Activated B cell treated with CpG ODN at 0.5 μM for 24 hours (primary cell): ENCODE measurements at places on chromosomes 1 and 21.

GRCh38 chr21:40905251-40905650 lies 58.3 kb upstream of the DSCAM start:
- DNase-seq = no peak

- DNase-seq = no peak
Measured at GRCh38 chr1:86224651-86225310, 68.2 kb upstream of the COL24A1 start.

DNA sequence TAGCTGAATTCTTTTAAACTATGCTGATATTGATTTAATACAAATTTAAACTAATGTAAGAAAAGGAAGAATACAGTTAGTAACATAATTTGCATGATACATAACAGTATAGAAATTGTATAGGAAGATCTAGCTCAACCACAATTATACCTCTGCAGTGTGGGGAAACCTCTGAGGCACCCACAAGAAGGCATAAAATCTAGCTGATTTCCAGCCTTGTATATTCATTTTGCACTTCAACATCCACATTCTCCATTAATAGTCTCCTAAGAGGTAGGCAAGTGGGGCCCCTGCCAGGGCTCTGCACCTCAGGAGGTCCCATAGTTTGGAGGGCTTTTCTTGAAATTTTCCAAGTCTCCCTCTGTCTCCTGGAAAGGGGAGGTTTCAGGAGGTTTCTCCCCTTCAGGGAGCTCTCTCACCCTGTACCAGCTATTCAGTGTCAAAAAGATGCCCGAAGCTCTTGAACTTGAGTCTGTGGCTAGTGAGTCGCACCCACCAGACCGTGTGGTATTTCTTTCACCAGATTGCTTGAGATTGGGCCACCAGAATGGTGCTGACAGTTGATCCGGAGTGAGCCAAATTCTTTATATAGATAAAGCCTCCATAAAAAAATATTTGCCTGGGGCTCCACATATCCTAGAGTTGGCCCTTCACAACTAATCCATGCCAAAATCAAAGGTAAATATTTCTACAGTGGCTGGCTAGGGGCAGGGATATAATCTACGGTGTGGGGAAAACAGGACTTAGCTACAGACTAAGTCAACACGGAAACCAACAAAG lies 108.2 kb downstream of the TIAM1 start:
- DNase-seq = no peak

DNA sequence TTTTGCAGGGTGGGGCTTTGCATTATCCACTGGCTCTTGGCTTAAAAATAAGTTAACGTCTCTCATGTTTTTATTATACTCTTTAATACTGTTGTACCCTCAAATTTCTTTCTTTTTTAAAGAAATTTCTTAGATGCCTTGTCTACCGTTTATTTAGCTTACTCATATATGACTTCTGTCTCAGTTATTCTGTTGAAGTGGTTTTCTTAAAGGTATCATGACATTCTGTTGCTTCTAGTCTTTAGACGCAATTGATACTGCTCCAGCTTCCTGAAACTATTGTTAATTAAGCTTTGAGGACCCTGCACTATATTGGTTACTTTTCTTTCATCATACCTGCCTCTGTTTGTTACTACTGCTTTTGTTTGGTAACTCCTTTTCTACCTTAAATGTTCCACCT lies 11.7 kb downstream of the PKN2 start:
- DNase-seq = no peak
